Muscle of arm (tissue), 14 donors: ENCODE measurements at places on chromosomes 11 and 22. TPM values are rescaled to one million over a fixed set of nuclear protein-coding genes. Genes with fewer than 3 reads are reported as not detected.

DNA sequence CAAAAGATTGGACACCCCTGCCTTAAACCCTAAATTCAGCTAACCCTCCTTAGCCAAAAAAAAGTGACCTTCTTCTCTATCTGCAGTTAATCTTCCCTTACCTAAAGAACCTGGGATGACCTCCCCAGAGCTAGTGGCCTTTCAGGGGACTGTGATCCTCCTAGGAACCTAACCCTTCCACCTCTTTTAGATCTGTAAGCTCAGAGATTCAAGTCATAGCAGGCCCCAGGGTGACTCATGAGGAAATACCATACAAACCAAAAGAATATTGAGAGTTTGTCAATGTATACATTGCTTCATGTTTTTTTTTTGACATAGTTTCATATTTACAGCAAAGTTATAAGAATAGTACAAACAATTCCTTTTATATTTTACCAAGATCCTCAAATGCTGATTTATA is 38.3 kb upstream of the CXCR5 start:
- DNase-seq, result no peak

- DNase-seq, result no peak
These were observed 2.0 kb downstream of the GGA1 start for GRCh38 chr22:37610480-37611129.

DNA sequence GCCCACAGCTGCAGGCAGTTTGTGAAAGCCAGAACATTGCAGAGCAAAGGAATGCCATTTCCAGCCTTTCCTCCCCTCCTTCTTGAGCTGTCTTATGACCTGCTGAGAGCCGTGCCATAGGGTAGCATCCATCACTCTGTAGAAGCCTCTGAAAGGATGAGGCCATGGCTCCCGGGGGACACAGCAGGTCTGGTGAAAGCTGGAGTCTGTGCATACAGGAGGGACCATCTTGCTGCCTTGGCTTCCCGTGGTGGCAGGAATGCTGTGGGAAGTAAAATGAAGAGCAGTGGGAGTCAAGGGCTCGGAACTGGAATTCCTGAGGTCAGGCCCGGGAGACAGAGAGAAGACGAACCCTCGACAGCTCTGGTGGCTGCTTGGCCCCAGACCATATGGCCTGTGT is 30.9 kb downstream of the ANO1 start:
- DNase-seq, result no peak

Gene ISX
- not detected for polyA plus RNA-seq

Gene JAM3
- 116 TPM for polyA plus RNA-seq
